ENCODE measurements at places on chromosomes 3 and 15. TPM values are rescaled to one million over a fixed set of nuclear protein-coding genes. Genes with fewer than 3 reads are reported as not detected.

DNA sequence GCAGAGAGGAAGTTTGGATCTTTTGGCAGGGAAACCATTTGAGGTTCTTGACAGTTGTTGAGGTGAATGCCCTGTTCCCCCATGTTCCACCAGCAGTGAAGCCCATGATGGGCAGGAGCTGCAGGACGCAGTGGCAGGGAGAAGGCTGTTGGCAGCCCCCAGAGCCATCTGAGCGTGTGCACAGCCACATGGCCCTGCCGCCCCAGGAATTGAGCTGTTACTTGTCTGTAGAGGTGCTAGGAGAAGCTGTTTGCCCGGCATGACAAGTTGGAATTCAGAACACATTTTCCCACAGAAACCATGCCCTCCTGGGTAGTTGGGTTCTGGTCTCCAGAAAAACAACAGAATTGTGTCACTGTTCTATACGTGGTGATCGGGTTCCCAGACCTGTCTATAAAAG, 218.2 kb upstream of the NR2E3 start:
- no peak for DNase-seq

GRCh38 chr15:45183511-45183910, 4.3 kb downstream of the SHF start:
- no peak for DNase-seq

- DNase-seq = no peak
Measured at GRCh38 chr3:135853981-135854380, 111.5 kb upstream of the PPP2R3A start.

GRCh38 chr3:11140030-11140712, 14.1 kb upstream of the HRH1 start:
- no peak for DNase-seq

GRCh38 chr15:94075349-94075748, 156.0 kb upstream of the MCTP2 start:
- DNase-seq = no peak

DNA sequence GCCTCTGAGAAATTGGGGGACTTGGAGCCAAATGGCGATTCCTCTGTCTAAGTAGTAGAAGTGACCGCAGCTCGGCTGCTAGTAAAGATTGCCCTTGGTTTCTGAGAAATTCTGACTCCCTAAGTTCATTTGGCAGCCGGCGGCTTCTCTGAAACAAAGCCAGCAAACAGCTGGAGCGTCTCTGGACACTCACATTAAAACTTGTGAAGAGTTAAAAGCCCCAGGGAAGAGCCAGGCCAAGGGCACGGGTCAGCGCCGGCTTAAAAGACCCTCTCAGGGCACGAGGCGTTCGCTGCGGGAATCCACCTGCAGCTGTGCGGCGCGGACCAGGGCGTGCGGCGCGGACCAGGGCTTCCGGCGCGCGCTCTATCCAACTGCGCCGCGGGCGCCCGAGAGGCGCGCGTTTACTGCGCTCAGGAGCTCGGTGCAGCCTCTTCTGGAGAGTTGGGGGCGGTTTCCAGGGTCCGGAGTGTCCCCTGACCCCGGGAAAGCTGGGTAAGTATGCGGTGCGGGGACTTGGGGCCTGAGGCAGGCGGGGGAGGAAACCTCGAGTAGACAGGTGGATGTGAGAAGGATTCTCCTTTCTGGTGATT, at the start of gene COL6A5:
TSS of gene COL6A5 (plus strand) at position 186 of the 593 bp plus-strand sequence. CDS start 27,967 bp downstream, outside the sequence.
- DNase-seq = peak; percentile 66

DNA sequence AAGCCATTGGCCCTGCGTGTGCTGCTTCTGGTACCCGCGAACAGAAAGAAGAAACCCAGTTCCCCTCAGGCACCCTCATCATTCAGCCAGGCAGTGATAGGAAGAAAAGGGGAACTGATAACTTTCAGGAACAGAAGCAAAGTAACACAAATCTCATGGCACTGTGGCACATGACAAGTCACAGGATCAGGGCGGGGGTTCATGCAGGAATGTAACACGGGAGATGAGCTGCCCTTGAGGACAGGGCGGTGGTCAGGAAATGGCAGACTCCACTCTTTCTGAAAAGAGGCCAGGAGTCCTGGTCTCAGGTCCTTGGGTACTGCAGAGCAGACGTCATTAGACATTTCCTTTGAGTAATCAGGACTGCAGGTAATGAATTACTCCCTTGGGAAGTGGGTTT, 95.5 kb downstream of the CCNL1 start:
- DNase-seq = no peak

DNA sequence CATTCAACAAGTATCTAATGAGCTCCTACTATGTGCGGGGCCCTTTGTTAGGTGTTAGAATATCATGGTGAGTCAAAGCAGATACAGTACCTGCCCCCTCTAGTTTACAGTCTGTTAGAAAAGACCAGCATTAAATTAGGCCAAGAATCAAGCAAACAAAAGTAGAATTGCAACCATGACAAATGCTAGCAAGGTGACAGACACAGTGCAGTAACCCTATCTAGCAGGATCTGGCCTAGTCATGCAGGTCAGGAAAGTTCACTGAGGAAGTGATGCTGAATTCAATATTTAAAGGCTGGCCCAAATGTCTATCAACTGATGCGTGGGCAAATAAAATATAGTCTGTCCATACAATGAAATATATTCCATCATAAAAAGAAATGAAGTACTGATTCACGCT, 200.7 kb downstream of the RORA start:
- no peak for DNase-seq

- DNase-seq = no peak
Measured at GRCh38 chr3:169203631-169204550, 459.6 kb downstream of the MECOM start.

- no peak for DNase-seq
Measured at GRCh38 chr15:50740955-50741354, 24.6 kb downstream of the SPPL2A start.

DNA sequence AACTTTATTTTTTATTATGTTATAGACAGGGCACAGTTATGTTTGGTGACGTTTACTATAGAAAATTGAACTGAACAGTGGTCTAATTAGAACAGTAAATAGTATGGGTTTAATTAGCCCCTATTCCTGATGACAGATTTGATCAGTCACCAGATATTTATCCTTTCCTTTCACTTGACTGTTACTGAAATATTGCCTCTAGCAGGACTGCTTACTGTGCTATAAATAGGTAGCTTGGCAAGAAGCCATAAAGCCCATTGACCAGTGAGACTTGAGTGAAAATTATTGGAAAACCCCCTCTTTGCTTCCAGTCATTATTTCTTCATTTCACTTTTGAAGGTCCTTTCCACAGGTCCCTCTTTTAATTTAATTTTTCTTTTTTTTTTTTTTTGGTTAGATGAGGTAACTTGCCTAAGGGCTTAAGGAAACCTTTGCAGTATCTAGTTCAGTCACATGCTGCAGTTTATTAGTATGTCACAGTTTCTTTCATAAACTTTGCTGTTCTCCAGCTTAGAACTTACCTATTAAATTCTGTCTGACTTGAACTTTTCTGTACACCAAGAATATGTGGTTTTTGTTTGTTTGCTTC, 115.6 kb downstream of the ADAMTSL3 start:
- DNase-seq = no peak

DNA sequence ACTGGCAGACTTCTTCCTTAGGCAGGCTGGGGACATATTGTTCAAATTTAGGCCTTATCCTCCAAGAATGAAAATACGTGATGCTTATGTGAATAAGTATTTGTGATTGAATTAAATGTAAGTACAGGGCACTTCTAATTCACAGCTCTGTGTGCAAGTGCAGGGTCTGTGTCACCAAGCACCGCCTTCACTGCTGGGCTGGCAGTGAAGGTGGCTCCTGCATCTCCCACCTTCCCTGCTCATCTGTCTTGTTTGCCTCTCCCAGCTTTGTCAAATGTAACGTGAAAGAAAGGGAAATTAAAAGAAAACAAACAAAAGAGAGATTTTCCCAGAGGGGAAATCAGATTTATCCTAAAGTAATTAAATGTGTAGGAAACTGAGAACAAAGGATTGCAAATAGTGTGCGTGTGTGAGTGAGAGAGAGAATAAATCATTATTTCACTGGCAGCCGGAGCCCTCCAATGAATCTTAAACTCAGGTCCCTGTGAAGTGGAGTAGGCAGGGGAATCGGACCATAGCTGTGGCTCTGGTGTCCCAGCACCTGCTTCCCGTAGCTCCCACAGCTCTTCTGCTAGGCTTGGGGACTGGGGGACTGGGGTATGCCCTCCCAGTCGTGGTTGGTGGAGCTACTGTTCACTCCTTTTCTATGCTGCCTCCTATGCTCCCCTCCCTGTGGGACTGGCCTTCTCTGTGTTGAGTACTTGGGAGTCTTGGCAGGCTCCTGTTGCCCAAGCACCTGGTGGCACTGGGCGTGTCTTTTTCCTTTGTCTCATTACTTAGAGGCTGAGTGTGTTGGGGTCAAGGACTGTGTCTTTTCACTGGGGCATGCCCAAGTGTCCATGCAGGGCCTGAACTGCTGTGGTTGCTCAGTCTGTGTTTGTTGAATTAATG, 222.2 kb downstream of the EPHB1 start:
- no peak for DNase-seq

GRCh38 chr3:52026041-52026440, 30.3 kb downstream of the DUSP7 start:
- DNase-seq = peak; percentile 36

DNA sequence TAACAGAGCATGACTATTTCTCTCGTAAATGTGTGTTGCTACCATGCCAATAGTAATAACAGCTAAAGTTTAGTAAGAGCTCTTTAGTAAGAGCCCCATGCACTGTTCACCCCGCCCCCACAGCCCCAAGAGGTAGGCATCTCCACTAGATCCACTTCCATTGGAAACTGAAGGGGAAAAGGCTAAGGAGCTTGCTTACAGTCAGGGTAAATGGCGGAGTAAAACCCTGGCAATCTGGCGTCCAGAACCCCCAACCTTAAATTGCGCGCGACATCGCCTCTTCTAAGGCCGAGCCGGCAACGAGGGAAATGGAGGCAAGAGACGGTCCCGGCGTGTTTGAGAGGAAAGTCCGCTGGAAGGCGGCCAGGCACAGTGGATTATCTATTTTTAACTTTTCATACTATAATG, 654 bp upstream of the C3orf38 start:
- peak; percentile 56 for DNase-seq

DNA sequence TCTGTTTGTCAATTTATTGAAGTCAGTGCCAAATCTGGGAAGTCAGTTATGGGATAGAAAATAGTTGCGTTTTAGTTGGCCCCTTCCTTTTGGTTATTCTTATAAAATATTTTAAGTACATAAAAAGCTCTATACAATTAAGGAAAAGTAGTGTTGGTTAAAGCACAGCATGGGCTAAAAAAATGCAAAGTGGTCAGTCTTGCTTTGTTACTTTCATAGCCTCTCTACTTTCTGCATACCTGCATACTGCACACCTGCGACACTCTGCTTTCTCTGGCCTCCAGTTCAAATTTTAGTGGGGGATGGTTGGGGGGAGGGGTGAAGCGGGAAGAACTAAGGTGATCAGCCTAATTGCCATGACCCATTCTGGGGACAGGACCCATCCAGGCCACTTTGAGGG, 21.8 kb upstream of the SHC4 start:
- DNase-seq = no peak

DNA sequence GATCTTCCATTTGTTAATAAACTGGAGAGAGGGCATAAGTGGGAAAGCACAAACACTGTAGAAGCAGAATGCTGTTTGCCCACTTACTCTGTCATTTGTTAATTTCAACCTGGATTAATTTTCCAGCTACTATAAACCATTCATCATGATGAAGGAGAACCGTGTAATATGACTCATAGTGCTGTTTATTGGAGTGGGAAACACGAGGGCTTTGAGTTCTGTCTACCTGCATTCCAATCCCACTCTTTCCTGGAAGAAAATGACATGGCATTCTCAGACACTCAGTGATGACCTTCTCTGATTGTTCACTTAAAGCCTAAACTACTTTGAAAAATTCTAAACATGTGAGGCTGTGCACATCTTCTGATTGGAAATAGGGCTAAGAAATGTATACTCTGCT, 826.7 kb downstream of the AGBL1 start:
- DNase-seq = no peak

The GBE1 gene
- 34.4 TPM for total RNA-seq

The SOX14 gene
- total RNA-seq = not detected

The HDC gene
- not detected for total RNA-seq

The ISLR gene
- 0.68 TPM for total RNA-seq

The LDHAL6B gene
- not detected for total RNA-seq

The CASR gene
- total RNA-seq = not detected

The CPNE9 gene
- not detected for total RNA-seq

The GABRA5 gene
- total RNA-seq = 4.4 TPM

The CCR9 gene
- not detected for total RNA-seq

The CYP8B1 gene
- total RNA-seq = not detected

The CD96 gene
- total RNA-seq = not detected

The WDR72 gene
- 2.3 TPM for total RNA-seq

The FAH gene
- total RNA-seq = 15.3 TPM

The TGM5 gene
- not detected for total RNA-seq
